ENCODE measurements at places on chromosomes 2 and 18. TPM values are rescaled to one million over a fixed set of nuclear protein-coding genes. Genes with fewer than 3 reads are reported as not detected.

PDCD1 gene
- not detected for total RNA-seq

KRTCAP3 gene
- 6.9 TPM for total RNA-seq

STEAP3 gene
- 23.8 TPM for total RNA-seq

COPS7B gene
- total RNA-seq, result 49.9 TPM

CRYGC gene
- not detected for total RNA-seq

HOXD4 gene
- total RNA-seq, result not detected

CAPN10 gene
- total RNA-seq, result 27.6 TPM

TDRD15 gene
- total RNA-seq, result not detected

Data from MCF 10A (cell line).